Tongue (tissue), 3 donors: ENCODE measurements at places on chromosomes 16 and 17. TPM values are rescaled to one million over a fixed set of nuclear protein-coding genes. Genes with fewer than 3 reads are reported as not detected.
A peak's percentile ranks its signal among the peaks of the same experiment; 100 is the strongest.

DNA sequence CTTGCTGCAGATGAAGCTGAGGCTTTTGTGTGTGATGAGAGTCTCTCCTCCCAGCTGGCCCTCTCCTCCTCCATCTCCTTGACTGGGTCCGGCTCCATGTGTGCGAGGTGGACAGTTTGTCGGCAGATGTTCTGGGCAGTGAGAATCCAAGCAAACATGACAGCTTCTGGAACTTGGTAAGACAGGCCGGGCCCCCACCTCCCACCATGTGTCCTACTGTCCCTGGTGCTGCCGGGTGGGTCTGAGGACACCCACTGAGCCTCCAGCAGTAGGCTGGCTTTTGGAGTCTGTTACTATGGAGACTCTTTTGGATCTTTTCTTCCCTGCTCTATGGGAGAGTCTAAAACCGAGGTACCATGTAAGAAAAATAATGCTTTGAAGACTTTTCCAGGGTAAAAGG is 12.7 kb downstream of the NUP85 start:
- no peak for DNase-seq

DNA sequence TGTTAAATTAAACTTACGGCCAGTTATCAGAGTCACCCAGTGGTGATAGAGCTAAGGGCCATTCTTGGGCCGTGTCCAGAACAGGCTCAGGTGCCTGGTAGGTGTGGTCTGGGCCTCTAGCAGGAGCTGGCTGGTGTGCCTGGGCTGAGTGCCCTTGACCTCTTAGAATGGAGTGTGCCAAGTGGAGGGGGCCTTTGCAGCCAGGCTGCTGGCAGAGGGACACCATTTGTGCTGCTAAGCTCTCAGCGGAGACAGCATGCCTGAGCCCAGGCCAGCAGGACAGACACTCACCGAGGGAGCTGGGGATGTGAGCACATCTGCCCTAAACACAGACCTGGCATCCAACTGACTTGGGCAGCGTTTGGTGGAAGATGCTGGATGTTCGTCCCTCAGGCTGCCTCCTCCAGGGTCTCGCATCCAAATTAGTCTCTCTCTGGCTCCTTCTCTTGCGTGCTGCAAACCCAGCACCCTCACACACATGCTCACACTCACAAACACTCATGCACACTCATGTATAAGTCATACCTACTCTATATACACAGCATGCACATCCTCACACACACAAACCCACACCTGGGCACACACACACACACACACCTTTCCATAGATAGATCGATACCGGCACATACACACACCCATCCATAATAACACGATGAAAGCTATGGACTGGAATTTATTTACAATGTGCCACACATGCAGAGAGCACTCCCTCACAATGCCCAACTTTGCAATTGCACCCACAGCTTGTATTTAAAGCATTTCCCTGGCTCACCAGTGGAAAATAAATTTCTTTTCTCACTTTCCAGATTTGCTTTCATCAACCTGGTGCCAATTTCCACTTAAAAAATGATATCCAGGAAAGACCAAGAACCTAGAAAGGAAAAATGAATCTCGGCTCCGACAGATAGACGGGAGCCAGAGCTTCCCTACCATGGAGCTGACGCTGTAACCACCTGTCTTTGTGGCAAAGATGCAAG is 33.6 kb upstream of the CDH5 start:
- DNase-seq = no peak

DNA sequence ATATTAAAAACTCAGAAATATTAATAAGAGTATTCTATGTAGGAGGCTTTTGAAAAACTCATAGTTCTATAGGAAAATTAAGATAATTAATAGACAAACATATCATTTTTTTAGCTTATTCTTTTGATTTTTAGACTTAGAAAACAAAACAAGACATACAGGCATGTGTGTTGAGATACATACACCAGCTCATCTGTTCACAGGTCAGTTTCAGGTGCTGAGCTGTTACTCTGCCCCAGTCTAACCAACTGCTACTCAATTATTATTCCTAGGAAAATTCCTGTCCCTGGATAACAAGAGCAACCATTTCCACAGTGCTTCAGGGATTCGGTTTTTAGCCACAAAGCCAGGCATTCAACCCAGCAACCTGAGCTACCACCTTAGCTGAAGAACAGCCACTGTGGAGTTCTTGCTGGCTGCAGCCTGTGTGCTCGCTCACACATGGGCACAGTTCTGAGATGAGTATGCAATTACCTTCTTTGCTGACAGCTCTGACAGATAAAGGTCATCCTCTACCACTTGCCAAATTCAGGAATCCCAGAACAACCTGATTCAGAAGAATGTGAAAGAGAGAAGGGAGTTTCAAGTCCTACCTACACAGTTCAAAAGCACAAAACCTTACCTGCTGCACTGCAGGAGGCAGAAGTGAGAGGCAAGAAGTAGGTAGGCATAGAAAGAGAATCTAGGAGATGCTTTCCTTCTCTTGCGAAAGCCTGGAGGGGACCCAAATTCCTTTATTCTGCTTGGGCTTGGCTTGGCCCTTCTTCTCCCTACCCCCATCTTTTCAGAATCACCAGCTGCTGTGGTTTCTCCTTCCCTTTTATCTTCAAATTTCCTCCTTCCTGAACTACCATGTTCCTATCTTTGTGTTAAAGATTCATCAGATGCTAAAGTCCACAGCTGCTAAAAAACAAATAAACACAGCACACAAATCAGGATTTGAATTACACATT is 62.7 kb downstream of the TEX2 start:
- DNase-seq = no peak

GRCh38 chr16:2031081-2031577 is 4.4 kb downstream of the NHERF2 start:
- DNase-seq = no peak

DNA sequence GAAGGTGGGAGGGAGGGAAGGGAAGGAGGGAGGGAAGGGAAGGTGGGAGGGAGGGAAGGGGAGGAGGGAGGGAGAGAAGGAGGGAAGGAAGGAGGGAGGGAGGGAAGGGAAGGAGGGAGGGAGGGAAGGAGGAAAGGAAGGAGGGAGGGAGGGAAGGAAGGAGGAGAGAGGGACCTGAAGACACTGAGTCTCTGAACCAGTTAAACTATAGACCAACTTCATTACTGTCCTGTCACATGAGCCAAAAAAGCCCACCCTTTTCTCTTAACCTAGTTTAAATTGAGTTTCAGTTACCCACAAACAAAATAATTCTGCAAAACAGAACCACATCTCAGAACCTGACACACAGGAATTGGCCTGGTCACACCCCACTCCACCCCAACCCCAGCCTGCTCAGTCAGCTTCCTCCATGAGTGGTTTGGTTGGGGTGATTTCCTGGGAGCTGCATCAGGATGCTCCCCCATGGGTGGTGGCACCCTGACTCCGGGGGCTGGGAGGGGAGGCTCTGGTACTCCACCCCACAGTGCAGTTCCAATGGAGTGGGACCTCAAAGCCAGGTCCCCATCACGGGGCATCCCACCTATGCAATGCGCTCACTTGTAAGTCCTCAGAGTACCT is 4.7 kb upstream of the PRR29 start:
- no peak for DNase-seq

- DNase-seq = no peak
These were observed 94.8 kb downstream of the RTN4RL1 start for GRCh38 chr17:1930337-1930645.

GRCh38 chr17:75105126-75106080 is 4.4 kb upstream of the ARMC7 start:
- peak; percentile 46 for DNase-seq

The ARHGAP27 gene
- 37.3 TPM for total RNA-seq

The ABCA6 gene
- 50.7 TPM for total RNA-seq

The PHOSPHO1 gene
- total RNA-seq = 7.9 TPM
